Ureter (tissue), 1 donor: ENCODE measurements at places on chromosomes 5 and 9. TPM values are rescaled to one million over a fixed set of nuclear protein-coding genes. Genes with fewer than 3 reads are reported as not detected.

GRCh38 chr5:43014522-43014921, 25.6 kb downstream of the ANXA2R start:
- no peak for DNase-seq

DNA sequence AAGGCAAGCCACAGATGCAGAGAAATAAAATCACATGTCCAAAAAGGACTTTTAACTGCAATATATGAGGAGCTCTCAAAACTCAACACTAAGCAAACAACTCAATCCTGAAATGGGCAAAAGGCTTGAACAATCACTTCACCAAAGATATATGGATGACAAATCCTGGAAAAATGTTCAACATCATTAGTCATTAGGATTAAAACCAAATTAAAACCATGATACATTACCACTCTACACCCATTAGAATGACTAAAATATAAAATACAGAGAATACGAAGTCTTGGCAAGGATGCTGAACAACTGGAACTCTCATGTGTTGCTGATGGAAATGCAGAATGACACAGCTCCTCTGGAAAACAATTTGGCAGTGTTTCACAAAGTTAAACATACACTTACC, 277.4 kb downstream of the TLE1 start:
- no peak for DNase-seq

Gene ST8SIA4
- 6.5 TPM for total RNA-seq

Gene ALDH1A1
- 18.7 TPM for total RNA-seq

GRCh38 chr5:174688441-174689354, 35.7 kb upstream of the MSX2 start:
- no peak for DNase-seq

- DNase-seq: no peak
These were observed 135.9 kb downstream of the MACROH2A1 start for GRCh38 chr5:135263022-135263668.

- DNase-seq: no peak
These were observed 640 bp upstream of the DPM2 start for GRCh38 chr9:127938298-127938690.

DNA sequence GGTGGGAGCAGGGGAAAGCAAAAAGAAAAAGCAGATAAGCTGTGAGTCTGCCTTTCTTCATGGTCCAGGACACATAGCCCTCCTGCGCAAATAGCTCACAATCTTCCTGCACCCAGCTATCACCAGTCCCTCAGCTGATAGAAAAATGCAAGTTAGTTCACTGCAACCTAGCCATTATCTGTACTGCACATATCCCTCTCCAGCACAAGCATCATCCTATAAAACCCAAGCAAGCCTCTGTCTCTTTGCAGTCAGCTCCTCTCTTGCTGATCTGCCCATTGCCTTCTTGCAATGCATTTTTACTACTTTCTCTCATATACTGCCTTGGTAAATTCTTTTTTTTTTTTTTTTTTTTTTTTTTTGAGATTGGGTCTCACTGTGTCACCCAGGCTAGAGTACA, 20.0 kb upstream of the MSANTD3 start:
- no peak for DNase-seq

DNA sequence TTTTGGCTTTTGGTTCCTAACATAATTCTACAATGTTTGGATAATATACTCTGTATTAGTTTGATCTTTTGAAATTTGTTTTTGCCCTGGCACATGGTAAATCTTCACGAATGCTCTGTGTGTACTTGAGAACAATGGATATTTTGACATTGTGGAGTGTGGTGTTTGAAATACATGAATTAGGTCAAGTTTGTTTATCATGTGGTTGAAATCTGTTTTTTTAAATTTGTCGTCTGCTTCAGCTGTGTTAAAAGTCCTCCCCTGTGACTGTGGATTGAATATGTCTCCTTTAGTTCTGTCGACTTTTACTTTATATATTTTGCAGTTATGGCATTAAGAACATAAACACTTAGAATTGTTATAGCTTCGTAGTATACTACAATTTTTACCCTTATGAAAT, 60.3 kb downstream of the DUSP1 start:
- DNase-seq: no peak
